Stimulated activated CD8-positive, alpha-beta memory T cell treated with anti-CD3 and anti-CD28 coated beads, Interleukin-15, amount 100 ng/mL, for 24 hours (primary cell): ENCODE measurements at places on chromosomes 2 and 18.

- no peak for DNase-seq
These were observed 34.5 kb downstream of the FRZB start for GRCh38 chr2:182831921-182832320.

GRCh38 chr2:70943205-70943871 is 7.6 kb downstream of the ATP6V1B1 start:
- no peak for DNase-seq

GRCh38 chr2:178265851-178266250 is 71.5 kb downstream of the OSBPL6 start:
- DNase-seq, result no peak

- no peak for DNase-seq
These were observed 148.6 kb downstream of the B3GNT2 start for GRCh38 chr2:62344472-62344871.

DNA sequence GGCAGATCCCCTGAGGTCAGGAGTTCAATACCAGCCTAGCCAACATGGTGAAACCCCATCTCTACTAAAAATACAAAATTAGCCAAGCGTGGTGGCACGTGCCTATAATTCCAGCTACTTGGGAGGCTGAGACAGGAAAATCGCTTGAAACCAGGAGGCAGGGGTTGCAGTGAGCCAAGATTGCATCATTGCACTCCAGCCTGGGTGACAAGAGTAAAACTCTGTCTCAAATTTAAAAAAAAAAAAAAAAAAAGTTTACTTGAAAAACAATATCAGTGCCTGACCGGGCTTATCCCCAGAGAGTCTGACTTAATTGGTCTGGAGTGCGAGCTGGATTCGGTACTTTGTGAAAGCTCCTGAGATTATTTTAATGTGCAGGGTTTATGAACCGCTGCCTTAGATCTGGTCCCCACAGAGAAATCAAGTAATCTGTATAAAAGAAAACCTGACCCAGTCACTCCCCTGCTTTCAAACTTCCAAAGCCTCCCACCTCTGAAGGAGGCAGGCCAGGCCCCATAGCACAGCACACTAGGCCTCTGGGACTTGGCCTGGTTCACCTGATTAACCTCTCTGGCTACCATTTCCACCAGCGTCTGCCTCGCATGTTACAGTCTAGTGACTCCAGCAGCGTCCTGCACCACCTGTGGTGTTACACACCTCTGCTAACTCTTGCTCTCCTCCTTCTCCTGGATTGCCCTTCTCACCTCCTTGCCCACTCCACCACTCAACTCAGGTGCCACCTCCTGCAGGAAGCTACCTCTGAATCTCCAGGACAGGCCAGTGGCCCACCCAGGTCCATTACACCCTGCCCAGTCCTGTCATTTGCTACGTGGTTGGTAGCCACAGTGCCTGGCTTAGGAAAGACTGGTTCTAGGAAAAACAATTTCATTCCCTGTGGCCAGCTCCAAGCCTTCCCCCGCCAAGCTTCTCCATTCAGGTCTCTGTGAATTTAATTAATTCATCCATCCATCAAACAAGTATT is 114.3 kb upstream of the PPP1CB start:
- no peak for DNase-seq

DNA sequence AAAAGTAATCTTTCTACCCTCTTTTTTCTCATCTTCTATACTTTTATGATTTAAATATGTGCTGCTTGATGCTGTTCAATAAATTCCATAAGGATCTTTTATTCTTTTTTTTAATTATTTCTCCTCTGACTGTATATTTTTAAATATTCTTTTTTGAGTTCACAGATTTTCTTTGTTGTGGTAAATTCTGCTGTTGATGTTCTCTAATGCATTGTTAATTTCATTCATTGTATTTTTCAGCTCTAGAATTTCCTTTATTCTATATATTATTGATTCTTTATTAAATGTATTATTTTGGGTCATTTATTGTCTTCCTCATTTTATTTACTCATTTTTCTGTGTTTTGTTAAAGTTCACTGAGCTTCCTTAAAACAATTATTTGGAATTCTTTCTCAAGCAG is 260.9 kb downstream of the ZNF804A start:
- DNase-seq, result no peak

GRCh38 chr2:42009657-42010580 is 37.9 kb upstream of the PKDCC start:
- no peak for DNase-seq

DNA sequence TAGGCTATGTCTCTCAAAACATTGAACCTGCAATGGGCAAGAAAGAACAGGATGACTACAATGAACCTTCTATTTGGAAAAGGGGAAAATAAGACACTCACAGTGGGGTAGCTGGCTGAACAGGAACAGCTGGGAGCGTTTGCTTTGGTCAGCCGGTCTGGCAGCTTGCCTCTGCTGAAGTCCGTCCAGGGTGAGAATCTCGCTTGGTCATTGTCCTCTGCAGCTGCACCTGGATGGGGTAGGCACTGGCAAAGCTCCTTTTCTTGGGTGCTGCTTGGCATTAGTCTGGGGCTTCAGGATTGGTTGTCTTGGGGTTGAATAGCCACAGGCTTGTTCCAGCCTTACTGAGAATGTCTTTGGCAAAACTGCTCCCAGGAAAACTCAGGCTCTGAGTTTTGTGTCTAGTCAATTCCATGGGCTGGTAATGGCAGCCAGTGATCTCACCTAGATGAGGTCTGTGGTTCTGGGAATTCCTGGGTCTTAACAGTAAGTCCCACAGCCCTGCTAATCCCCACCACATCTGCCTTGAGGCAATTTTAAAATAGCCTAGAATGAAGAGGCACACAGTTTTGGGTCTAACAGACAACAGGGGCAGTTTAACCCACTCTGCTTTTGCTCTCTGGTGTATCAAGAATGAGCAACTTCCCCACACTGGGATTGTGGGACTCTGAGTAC is 13.4 kb downstream of the NEDD4L start:
- DNase-seq, result no peak

DNA sequence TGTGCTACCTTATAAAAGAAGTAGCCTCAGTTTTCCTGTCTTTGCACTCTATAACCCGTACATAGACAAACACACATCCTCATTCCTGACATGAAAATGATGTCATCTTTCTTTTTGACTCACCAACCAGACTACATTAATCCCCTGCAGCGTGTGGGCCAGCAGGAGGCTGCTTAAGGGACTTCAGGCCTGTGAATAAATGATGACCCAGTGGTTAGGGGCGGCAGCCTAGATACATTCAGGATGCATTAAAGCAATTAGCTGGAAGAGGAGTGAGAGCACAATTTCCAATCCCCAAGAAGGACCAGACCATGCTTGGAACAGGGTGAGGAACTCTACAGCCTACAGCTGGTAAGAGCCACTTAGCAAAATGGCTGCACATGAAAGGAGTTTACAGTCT is 57.3 kb upstream of the KLF7 start:
- no peak for DNase-seq

DNA sequence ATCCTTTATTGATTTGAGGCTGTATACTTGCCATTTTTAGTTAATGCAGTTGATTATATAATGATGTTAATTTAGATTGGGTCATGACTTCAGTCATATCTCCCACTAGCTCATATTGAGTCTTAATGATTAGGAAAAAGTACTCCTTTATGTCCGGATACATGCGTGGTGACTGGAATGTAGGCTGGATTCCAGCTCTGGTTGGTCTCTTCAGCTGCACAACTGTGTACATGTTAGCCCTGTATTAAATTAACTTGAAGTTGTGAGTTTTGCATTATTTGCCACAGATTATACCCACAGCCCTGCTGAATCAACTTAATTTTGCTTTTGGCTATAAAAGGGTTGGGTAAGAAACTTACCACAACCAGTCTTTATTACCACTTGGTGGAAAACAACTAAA is 22.5 kb downstream of the MOB4 start:
- DNase-seq, result no peak

- DNase-seq, result no peak
These were observed at the start of gene AKAIN1 for GRCh38 chr18:5197032-5197434. Gene AKAIN1, minus strand, starts transcription at chr18:5197257. Its CDS starts 204 bp downstream, at chr18:5197053.

DNA sequence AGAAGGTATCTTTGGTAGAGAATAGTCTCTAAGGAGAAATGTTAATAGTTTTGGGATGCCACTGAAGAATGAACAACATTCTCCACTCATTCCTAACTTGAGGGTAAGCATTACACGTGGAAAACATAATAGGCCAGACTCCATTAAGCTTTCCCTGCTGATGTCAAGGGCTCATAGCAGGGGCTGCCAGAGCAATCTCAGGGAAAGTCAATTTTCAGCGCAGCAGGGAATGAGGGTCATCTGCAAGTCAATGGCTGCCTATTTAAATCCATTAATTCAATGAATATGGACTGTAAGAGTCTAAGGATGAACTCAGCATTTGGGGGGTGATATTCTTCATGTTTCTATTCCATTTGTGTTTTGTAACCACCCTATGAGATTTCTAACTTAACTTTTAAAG is 144.2 kb upstream of the ARL4C start:
- no peak for DNase-seq

GRCh38 chr18:9237981-9238380 is 96.6 kb upstream of the TWSG1 start:
- DNase-seq, result no peak

- DNase-seq, result no peak
These were observed 38.1 kb upstream of the SLC38A11 start for GRCh38 chr2:164993287-164994016.

- no peak for DNase-seq
These were observed 193.4 kb downstream of the NBAS start for GRCh38 chr2:15367715-15368114.

DNA sequence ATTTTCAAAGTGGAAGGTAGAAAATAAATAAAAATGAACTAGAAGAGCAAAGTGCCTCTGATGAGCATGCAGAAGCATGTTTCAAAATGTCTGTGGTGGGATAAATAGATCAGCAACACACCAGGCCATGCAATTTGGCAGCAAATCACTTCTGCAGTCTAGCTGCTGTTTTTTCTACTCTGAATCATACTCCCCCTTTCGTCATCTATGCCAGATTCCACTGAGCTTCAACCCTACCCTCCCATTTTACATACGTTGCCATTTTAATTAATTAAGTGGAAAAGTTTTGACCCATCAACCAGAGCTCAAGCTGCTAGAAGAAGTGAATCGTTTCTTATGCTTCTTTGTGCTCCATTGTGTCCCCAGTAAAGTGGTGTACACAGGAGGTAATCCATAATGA is 79.3 kb downstream of the NRXN1 start:
- DNase-seq, result no peak

DNA sequence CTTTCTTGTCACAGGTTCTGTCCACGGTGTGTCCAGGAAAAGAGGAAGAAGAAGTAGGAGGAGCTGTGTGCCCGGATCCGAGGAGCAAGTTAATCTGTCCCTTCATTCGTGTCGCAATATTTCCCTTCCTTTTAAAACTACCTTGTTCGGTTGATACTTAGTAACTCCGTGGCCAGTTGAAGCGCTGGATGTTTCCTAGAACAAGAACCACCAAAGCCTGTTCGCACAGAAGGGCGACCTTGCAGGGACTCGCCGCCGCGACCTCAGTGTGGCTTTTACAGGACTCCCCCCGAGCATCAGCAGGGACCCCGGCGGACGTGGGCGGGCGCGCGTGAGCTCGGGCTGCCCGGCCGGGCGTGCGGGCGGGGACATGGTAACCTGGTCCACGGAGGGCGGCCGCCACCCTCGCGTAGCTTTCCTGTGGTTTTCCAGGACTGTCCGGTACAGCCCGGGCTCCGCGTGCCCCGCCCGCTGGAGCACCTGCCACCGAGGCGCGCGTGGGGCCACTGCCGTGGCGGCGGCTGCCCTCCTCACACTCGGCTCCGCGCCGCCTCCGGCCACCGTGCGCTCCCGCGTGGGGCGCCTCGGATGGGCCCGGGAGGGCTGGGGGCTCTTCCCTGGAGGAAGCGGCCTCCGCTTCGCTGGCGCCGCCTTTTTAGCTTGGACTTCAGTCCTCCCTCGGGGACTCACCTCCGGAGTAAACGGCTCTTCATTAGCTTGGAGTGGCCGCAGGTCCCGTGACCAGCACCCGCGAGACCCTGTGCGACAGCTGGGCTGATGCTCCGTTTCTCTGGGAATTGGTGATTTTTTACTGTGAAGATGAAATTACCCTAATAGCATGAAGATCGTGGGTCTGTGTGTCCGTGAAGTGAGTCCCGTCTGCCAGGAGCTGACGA is 9.2 kb upstream of the D2HGDH start:
- no peak for DNase-seq

DNA sequence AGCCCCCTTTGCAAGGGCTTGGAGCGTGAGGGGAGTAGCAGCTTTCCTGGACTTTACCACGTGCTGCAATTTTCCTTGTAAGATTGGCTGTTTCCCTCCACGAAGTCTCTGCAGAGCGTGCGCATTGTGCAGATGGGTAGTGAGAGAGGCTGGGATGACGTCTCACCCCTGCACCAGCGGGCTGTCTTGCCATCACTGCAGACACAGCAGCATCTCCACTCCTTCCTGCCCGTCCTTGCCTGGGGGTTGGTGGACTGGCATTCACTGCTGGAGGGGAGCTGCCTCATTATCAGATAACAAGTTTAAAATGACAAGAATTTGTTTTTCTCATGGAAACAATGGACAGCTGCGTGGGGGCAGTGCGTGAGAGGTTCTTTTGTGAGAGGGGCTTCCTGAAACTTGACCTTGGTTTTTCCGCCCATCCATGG is 45.3 kb upstream of the HS6ST1 start:
- DNase-seq, result no peak

DNA sequence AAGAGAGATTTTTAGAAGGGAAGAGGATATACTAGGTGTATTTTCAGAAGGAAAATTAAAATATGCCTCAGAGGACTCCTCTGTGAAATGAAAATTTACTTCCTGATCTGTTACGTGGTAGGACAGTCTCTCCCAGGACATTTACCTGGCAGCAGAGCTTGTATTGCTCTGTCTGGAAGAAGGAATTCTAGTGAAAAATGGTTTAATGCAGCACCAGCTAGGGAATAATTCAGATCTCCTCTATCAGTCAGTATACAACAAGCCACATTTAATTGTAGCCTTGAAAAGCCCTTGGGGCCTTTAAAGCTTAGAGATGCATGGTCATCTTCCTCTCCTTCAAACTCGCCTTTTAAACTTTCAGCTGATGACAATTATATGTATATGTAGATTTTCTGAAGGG is 49.6 kb downstream of the PIK3C3 start:
- DNase-seq, result no peak

DNA sequence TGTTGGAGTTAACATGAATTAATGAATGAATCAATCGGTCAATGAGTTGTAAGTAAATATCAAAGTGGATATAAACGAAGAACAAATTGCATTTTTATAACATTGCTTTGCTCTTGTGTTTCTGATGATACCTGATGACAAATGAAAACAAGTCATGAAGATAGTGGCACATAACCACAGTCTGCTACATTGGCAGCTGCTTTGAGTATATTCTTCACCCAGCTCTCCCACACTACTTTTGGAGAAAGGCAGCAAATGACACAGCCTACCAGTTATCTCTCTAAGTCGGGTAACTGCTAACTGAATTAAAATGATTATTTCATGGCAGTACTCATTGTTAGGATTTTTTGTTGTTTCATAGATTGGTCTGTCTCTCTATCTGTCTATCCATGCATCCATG is 76.8 kb downstream of the COL5A2 start:
- DNase-seq, result no peak

GRCh38 chr2:166545473-166545872 is 51.4 kb upstream of the SCN7A start:
- no peak for DNase-seq

GRCh38 chr2:215680605-215681598 is 245.0 kb upstream of the FN1 start:
- no peak for DNase-seq

- no peak for DNase-seq
These were observed 219.9 kb downstream of the CDH20 start for GRCh38 chr18:61553045-61553659.

GRCh38 chr2:232541961-232542714 is 2.6 kb downstream of the CHRNG start:
- no peak for DNase-seq
